Cortex of kidney (tissue), 1 donor: ENCODE measurements at places on chromosomes 13 and 19.

DNA sequence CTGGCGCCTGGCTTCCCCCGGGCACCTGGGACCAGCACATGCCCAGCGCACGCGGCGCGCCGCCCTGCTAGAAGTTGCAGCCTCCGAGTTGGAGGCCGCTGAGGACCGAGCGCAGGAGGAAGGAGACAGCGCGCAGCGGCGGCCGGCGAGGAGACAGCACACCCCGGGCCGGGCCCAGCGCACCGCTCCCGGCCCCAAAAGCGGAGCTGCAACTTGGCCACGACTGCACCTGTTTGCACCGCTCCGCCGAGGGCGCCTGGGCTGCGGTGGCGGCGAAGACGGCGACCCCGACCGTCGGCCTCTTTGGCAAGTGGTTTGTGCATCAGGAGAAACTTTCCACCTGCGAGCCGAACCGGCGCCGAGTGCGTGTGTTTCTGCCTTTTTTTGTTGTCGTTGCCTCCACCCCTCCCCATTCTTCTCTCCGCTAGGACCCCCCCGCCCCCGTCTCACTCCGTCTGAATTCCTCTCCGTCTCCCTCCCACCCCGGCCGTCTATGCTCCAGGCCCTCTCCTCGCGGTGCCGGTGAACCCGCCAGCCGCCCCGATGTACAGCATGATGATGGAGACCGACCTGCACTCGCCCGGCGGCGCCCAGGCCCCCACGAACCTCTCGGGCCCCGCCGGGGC lies at the start of gene SOX1:
Gene SOX1, plus strand, starts transcription at position 34 of the 626 bp plus-strand sequence. Its CDS starts 510 bp downstream, at position 544.
- DNase-seq = no peak

- DNase-seq = no peak
These were observed 15.9 kb downstream of the ZNF573 start for GRCh38 chr19:37763488-37763887.

DNA sequence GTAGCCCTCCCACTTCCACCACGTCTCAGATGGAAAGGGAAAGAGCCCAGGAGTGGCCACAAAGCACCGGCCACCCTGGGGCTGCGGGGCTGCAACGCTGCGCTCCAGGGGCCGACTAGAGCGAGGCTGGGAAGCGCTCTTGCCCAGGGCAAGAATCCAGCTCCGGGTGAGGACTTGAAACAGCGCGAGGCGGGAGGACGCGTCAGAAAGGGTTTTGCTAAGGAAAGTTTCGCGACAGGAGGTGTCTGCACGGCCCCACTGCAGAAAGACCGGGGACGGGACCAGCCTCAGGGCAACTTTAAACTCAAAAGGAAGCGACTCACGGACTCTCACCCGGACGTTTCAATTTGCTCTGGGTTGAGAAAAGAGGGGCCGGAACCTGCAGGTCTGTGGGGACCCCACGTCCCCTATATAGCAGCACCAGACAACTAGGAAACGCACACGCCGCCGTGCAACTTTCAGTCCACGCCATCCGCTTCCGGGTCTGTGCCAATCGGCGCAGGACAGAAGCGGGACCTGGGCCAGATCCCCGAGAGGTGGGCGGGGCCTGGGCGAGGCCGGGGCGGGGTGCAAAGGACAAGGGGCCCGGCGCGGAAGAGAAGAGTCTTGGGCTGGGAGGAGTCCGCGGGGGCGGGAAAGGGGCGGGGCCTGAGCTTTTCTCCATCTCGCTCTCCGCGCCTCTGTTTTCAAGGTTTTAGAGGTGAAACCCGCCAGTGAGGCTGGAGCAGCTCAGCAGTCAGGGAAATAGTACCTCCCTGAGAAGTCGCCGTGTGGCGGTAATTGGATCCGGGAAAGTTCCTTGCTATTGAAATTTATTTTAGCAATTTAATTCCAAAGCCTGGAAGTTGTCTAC lies at the start of gene ZNF816:
Gene ZNF816, minus strand, starts transcription at position 488 of the 853 bp plus-strand sequence. CDS start 6,792 bp downstream, outside the sequence.
- peak; percentile 33 for DNase-seq

DNA sequence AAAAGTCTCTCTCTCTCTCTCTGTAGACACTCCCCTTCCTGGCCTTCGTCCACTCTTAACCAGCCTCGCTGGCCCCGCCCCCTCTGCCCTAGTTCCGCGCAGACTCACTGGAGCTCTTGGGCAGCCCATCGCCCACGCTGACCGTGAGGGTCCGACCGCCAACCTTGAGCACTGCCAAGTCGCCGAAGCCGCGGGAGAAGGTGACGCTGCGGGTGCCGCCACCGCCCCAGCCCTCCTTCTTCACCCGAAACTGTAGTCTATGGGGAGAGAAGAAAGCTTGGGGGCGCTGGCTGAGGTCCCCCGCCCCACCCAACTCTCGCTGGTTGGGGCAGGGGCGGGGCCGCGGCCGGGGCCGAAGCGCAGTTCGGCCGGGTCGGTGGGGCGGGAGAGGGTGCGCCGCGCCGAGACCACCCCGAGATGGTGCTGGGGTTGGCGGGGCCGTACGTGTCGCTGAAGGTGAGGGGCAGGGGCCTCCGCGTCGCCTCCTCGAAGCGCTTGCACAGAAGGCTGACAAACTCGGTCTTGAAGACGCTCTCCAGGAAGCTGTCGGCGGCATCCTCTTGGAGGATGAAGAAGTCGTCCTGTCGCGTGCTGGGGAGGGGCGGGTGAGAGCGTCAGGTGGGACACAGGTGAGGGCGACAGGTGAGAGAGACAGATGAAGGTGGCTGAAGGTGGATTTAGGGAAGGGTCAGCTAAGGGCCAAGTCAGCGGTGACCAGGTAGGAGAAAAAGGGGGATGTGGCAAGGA lies 12.6 kb upstream of the ZNF414 start:
- DNase-seq = no peak

GRCh38 chr19:5466072-5466471 lies 10.9 kb downstream of the ZNRF4 start:
- no peak for DNase-seq

- DNase-seq = no peak
These were observed at the start of gene LRG1 for GRCh38 chr19:4539693-4540581. Gene LRG1, minus strand, starts transcription at chr19:4540036. Its CDS starts 23 bp downstream, at chr19:4540013.

- no peak for DNase-seq
These were observed 20.4 kb downstream of the PCID2 start for GRCh38 chr13:113187883-113188665.

- DNase-seq = no peak
These were observed 48.5 kb downstream of the GAS6 start for GRCh38 chr13:113815151-113816058.

DNA sequence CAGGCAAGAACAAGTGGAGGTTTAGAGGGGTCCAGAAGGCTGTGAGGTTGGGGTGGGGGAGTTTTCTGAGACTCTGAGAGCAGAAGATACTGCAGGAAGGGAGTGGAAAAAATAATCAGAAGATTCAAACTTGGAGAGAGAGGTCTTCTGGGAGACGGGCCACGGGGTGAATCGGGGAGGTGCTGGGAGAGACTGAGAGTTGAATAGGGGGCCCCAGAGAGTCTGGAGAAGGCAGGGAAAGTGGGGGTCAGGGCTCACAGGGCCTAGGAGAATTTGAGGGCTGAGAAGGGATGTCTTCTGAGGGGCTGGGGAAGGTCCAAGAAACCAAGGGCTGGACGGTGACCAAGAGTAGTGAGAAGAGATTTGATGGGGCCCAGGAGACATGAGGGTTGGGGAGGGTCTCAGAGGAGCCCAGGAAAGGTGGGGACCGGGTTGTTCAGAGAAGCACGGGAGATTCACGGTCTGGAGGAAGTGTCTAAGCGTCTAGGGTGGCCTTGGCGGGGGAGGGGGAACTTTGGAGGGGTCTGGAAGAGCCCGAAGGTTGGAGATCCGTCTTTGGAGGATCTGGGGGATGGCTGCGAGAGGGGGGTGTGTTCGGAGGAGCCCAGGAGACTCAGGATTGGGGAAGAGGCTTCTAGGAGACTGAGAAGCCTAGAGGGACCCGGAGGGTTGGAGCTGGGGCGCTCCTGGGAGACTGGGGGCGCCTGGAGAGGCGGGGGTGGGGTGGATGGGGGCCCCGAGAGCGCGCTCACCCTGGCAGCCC lies 1.5 kb downstream of the KCNC3 start:
- no peak for DNase-seq

GRCh38 chr13:48896312-48896711 lies 79.4 kb upstream of the FNDC3A start:
- no peak for DNase-seq

GRCh38 chr19:7069042-7069903 lies at the start of gene ZNF557:
Gene ZNF557, plus strand, starts transcription at chr19:7069703. Its CDS starts 5,372 bp downstream, at chr19:7075075.
- peak; percentile 61 for DNase-seq

DNA sequence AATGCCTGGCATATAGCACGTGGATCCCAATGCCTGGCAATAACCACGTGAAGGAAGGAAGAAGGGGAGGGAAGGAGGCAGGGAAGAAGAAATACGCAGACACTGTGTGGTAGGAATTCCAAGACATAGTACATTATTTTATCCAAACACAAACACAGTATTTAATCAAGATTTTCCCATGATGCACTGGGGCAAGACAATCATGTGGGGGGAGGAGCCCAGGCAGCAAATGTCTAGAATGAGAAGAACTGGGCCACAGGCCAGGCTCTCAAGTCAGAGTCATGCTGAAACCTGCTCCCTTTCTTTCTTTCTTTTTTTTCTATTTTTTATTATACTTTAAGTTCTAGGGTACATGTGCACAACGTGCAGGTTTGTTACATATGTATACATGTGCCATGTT lies 717.9 kb downstream of the UQCRFS1 start:
- no peak for DNase-seq

DNA sequence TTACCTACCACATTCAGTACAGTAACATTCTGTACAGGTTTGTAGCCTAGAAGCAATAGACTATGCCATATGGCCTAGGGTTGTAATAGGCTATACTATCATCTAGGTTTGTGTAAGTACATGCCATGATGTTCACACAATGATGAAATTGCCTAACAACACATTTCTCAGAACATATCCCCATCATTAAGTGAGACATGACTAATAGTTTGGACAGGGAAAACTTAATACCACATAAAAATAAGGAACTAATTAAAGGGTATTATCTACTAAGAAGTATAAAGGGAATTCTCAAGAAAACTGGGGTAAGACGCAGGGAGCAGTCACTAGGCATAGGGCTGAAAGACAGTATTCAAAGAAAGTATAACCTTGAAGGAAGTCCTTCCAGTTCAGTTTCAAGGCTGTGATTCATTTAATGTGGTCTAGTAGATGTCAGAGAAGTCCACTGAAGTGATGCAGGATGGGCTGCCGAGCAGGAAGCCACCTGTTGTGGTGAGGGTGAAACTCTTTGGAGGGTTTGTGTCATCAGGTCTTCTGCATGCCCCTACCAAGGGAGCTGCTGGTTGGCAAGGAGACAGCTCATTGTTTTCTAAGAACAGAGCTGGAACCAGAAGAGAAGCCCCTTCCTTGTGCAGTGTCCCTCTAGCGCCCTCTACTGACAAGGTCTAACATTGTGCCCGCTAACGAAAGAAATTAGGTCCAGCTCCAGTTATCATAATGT lies 122.9 kb downstream of the OLFM4 start:
- DNase-seq = no peak

GRCh38 chr13:45341799-45342500 lies 967 bp upstream of the TPT1 start:
- no peak for DNase-seq

DNA sequence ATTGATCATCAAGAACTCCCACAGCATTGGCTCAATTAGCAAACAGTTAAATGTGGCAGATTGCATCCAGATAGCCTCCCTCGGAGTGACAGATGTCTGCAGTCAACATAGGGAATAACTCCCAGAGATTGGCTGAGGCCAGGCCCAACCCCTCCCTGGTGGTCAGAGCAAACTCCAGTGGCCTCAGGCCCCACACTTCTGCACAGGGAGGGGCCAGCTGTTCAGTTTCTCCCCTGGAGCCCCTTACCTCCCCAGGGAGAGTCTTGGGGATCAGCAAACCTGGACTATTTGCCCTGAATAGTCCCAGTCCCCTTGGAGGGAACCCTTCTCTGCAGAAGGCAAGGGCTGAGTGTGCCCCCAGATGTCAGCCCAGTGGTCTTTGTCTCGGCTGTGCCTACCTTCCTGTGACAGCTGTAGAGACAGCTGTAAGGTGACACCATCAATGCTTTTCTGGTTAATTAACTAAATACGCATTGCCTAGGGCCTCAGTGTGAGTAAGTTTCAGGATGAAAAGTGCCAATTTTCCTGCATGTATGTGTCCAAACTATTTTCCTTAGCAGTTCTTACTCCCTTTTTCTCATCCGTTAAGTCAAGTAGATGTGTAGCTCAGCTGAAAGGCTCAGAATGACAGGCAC lies 102.7 kb upstream of the UQCRFS1 start:
- no peak for DNase-seq

GRCh38 chr13:112622375-112622774 lies 34.4 kb upstream of the TUBGCP3 start:
- no peak for DNase-seq

- DNase-seq = no peak
These were observed 10.8 kb downstream of the CLEC4M start for GRCh38 chr19:7773841-7774240.

- no peak for DNase-seq
These were observed 1.0 kb upstream of the MYH14 start for GRCh38 chr19:50202386-50202785.

- DNase-seq = no peak
These were observed 385.4 kb upstream of the PRR20A start for GRCh38 chr13:56755181-56755935.

- DNase-seq = no peak
These were observed 624.0 kb upstream of the KLF12 start for GRCh38 chr13:74758188-74758587.

- no peak for DNase-seq
These were observed 94.2 kb upstream of the GJB6 start for GRCh38 chr13:20326276-20326675.

DNA sequence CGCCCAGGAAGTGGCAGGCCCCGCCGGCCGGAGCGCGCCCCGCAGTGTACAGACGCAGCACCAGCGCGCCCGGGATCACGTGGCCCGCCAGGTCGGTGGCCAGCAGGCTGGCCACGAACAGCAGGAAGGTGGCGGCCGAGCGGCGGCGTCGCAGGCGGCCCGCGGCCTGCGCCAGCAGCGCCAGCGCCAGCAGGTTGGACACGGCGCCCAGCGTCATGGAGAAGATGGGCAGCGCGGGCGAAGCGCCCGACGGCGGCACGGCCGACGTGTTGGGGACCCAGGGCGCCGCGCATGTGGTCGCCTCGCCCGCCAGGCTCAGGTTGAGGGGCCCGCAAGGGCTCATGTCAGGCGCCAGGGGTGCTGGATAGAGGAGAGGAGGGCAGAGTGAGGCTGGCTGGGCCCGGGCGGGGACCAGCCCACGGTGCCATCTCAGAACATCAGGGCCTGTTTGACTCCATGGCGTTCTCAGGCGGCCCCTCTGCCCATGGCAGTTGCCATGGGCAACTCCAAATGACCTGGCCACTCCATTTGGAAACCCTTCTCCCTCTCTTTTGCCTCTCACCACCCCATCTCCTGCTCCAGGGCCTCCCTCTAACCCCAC lies 1.1 kb downstream of the PTGER1 start:
- no peak for DNase-seq

DNA sequence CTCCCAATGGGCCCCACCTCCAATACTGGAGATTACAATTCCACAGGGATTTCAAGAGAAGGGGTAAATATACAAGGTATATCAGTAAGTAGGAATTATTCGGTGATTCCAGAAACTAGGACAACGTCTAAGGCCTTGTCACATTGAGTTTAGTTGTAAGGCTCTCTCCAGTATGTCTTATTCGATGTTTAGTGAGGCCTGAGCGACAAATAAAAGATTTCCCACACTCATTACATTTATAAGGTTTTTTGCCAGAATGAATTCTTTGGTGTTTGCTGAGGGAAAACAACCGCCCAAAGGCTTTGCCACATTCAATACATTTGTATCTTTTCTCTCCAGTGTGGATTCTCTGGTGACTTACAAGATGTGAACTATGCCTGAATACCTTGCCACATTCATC lies 19.1 kb upstream of the ZNF841 start:
- no peak for DNase-seq
